LHCN-M2 (cell line): ENCODE measurements at places on chromosomes 3 and 15.

- DNase-seq, result no peak
Observed at GRCh38 chr3:126008219-126008618, 39.2 kb downstream of the ROPN1B start.

- no peak for DNase-seq
Observed at GRCh38 chr3:62131050-62131449, 242.3 kb downstream of the FEZF2 start.

GRCh38 chr3:172654470-172654869, 56.4 kb downstream of the NCEH1 start:
- no peak for DNase-seq

DNA sequence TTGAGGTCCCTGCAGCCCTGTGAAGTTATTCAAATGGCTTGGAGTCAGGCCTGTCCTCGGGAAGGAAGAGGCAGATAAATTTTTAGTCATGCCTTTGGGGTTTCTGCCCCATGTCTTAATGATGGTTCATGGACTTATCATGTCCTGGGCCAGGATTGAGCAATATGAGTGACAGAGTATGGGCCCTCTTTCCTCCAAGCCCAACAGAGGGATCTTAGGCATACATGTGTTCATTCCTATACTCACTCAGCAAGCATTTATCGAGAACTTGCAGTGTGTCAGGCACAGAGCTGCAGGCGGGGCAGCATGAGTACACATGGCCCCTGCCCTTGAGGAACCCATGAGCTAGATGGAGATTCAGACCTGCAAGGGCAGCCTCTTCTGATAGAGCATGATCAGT, 6.2 kb downstream of the ESYT3 start:
- DNase-seq, result peak; percentile 47

DNA sequence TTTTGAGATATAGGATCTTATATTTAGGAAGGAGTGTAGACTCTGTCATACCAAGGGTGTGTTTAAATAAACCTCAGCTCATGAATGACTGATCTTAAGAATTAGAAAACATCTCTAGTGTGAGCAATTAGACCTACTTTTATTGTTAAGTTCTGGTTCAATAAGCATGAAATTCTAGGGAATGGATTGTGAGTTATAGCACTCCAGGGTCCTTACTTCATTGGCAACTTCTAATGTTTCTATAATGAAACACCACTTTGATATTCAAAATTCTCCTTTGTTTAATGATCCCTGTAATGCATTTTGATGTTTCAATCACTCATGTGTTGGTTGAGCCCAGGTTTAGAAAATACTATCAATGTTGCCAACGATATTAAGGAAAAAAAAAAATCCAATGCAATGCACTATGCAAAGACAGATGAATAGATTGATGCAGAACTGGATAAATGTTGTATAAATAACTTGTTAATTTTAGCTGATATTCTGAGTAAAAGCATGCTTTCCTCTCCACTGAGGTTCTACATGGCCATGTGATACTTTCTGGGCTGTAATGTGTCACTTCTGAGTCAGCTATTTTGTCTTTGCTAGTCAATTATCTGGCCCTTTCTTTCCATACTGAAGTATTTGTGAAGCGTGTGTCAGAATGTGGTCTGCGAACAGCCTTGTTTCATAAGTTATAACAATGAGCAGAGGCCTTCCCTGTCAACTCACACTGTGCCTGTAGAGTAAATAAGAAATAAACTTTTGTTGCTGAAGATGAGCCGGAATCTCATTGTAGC, 1035.9 kb downstream of the PLOD2 start:
- DNase-seq, result peak; percentile 58

DNA sequence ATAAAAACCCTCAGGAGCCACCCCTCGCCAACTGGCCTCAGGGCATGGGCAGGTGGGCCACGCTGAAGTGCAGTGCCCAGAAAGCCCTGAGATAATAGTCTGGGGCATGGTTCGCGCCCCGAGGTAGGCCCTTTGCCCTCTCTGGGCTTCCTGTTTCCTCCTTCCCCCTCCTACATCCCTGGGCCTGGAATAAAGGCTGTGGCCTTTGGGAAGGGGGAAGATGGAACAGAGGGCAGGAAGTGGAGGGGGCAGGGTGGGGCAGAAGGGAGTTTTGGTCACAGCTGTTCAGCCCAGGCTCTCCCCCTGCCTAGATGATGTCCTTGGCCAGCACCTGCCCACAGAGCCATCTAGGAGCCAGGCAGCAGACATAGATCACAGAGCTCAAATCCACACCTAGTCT, 11.3 kb downstream of the CSRNP1 start:
- DNase-seq, result peak; percentile 64

DNA sequence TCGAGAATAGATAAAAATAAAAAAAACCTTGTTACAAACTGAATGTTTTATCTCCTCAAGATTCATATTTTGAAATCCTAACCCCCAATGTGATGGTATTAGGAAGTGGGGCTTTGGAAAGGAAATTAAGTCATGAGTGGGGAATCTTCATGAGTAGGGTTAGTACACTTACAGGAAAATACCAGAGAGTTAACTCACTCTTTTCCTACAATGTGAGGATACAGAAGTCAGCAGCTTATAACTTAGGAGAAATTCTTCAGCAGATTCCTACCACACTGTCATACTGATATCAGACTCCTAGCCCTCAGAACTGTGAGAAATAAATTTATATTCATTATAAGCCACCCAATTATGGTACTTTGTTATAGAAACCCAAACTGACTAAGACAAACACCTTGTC, 453.1 kb downstream of the GBE1 start:
- no peak for DNase-seq

GRCh38 chr3:140086642-140087041, 151.7 kb downstream of the CLSTN2 start:
- DNase-seq, result no peak

DNA sequence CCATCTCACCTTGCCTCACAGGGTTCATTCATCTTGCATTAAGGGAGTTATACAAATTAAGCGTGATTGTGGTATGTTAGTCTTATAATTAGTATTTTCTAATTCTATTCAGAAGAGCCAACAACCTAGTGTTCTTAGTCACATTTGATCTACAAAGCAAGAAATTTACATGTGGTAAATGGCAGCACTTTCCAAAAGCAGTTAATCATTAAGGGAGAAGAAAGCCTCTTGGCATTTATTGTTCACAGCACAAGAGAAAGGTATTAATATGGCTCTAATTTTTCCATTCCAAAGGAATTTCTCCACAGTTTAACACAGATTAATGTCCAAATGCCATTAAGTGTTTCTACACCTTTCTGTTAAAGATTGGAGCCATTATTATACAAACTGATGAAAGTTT, 1077.1 kb downstream of the ZPLD1 start:
- DNase-seq, result no peak

DNA sequence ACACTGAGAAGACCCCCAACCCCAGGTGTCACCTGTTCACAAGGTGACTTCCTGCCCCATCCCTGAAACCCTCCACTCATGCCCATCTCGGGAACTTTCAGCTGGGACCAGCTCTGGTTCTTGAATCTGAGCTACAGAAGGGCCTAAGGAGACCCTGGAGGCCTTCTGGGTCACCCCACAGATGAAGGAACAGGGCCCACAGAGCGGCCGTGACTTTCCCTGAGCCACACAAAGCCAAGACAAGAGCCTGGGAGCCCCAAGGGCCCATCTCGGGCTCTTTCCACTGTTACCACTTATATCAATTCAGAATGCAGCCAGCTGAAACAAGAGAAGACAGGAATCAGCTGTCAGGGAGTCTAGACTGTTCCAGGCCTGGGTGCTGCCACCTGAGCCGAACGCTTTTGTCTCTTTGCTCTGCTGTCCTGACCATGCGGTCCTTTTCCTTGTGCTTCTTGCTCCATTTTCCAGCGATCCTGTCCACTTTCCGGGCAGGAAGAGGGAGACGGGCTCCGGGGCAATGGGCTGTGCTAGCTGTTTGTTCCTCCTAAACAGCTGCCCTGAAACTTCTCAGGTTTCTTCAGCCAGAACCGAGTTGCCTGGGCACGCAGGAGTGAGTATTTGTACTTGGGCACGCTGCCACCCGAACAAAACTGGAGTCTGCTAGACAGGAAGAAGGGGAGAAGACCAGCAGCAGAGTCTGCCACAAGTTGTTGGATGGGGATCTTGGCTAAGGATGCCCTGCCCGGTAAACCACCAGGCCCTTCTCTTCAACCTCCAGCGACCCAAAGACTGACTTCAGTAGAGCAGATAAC, 28.0 kb upstream of the PIGZ start:
- peak; percentile 32 for DNase-seq

DNA sequence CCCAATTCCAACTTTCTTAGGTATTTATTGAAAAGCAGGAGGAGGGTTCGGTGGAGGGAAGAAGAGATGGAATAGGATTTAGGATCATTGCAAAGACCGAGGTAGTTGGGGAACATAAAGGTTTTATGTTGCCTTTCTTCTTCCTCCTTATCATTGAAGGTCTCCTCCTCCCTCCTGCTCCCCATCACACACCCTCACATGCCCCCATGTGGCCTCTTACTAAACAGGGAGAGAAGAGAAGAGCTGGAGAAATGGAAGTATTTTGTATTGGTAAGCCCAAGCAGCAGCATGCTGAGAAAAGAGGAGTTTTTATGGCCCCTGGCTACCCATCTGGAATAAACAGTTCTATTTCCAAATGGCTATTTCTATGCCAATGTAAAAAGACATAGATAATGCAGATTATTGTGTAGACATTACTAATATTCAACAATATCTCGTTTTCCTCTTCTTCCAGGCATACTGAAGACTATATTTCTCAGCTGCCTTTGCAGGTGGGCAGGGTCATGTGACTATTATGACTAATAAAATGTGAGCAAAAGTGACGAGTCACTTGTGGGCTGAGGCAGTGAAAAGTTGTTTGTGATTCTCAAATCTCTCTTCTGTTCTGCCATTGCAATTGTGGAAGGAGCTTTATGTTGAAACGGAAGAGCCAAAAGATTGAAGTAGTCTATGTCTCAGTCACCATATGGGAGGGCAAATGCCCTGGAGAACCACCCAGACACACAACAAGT, 5.2 kb upstream of the GPR176 start:
- peak; percentile 49 for DNase-seq

DNA sequence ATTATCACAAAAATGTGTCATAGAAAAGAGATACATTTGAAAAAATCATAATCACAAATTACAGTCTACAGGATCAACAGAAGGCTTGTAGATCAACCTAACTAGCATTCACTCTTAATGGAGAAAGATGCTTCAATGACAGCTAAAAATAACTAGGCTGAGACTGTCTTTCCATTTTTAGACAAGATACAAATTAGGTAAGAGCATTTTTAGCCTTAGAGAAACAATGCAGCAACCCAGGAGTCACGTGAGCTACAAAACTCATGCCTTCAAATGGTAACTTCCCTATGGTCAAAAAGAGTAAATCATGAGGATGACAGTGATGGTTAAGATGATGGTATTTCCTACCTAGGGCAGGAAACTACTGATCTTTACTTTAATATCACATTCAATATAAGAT, 415.4 kb downstream of the MAGI1 start:
- DNase-seq, result no peak

- DNase-seq, result no peak
Observed at GRCh38 chr15:33341953-33342352, 31.2 kb downstream of the RYR3 start.

GRCh38 chr3:80785475-80785874, 976.0 kb downstream of the GBE1 start:
- DNase-seq, result no peak

GRCh38 chr15:77633913-77634265, 1.2 kb upstream of the LINGO1 start:
- DNase-seq, result no peak

- DNase-seq, result no peak
Observed at GRCh38 chr3:66344391-66344811, 123.6 kb downstream of the SLC25A26 start.

DNA sequence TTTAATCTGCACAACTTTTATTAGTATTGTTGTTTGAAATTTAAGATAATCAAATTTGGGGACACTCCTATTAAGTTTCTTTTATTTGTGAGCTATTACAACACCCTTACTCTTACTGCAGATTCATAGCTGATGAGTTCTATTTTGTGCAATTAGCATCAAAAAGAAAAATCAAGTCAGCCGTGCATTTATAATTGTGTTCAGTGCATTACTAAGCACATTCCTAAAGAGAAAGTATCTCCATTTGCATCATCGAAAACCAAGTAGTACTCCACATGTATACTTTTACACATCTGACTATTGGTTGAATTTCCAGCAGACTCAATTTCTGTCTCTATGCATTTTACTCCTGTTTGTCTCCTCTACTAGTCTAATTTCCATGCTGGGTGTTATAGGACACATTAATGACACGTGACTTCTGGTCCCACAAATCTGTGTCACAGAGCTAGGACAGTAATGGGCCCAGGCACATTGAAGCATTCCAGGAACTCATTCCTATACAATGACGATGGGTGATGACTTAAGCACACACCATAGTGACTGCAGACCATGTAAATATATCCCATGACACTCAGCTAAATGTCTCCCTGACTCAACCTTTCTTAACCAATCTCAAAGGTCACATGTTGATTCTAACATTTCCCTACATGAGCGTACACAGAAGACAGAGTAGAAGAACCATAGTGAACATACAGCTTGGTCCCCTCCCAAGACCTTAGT, 477.5 kb downstream of the LPP start:
- peak; percentile 50 for DNase-seq

GRCh38 chr3:39177708-39178332, 14.6 kb downstream of the XIRP1 start:
- peak; percentile 91 for DNase-seq

DNA sequence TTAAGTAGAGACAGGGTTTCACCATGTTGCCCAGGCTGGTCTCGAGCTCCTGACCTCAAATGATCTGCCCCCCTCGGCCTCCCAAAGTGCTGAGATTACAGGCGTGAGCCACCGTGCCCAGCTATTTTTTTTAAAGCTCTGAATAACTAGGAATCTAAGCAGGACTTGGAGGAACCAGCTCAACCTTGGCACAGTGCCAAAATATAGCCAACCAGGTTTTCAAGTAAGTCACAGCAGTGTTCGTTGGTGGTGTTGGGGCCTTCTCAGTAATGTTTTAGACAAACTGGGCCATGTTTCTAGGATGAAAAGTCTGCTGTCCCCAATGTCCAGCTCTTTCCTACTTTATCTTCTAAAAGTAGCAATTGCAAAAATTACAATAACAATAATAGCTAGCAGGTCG, 6.4 kb upstream of the ADAM10 start:
- DNase-seq, result no peak

DNA sequence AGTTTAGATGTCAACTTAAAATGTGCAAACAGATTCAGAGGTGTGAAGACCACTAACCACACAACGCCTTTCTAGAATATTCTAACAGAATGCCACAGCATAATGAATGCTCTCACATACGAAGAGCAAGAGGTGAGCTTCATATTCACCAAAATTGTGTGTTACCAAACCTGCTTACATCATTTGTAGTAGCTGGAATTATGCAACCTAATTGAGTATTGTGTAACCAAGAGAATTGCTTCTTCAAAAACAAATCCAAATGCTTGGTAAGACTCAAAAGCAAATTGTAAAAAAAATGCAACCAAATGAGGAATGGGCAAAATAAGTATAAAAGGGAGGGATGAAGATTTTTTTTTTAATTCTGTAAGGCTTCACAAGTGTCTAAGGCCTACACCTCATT, 160.7 kb downstream of the TAFA4 start:
- no peak for DNase-seq
